WTC11 (cell line): ENCODE measurements at places on chromosomes 4 and X. TPM values are rescaled to one million over a fixed set of nuclear protein-coding genes. Genes with fewer than 3 reads are reported as not detected.

GRCh38 chr4:156223985-156224384, 270.3 kb upstream of the CTSO start:
- H3K36me3 ChIP-seq = peaks cover 11% of the 10 kb centered on the region
- H3K4me1 ChIP-seq = no peaks in the 10 kb centered on the region
- no peak overlapping the region for H3K4me3 ChIP-seq
- no peaks in the 10 kb centered on the region for H3K27me3 ChIP-seq
- no peak for DNase-seq
- H3K27ac ChIP-seq = no peak overlapping the region

DNA sequence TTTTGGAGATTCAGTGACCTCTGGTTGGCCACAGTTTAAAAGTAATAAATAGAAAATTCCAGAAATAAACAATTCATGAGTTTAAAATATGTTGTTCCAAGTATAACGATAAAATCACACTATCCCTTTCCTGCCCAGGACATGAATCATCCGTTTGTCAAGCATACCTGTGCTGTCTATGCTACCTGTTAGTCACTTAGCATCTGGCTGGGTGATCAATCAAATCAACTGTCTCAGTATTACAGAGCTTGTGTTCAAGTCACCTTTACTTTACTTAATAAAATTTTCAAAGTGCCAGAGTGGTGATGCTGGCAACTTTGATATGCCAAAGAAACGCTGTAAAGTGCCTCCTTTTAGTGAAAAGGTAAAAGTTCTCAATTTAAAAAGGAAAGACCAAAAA, 979.5 kb upstream of the NDST4 start:
- H3K36me3 ChIP-seq = peaks cover 20% of the 10 kb centered on the region
- DNase-seq = no peak
- no peak overlapping the region for H3K27ac ChIP-seq
- H3K4me1 ChIP-seq = peaks cover 10% of the 10 kb centered on the region

FAM114A1 gene
- total RNA-seq = 13.8 to 17.6 TPM (median 15.7 TPM) in 3 replicates

- H3K27me3 ChIP-seq = no peaks in the 10 kb centered on the region
- no peak for DNase-seq
- H3K27ac ChIP-seq = no peak overlapping the region; the same call in 1 of the 2 replicates
- peaks cover 22% of the 10 kb centered on the region for H3K36me3 ChIP-seq
- peaks cover 20% of the 10 kb centered on the region for H3K4me1 ChIP-seq
- H3K4me3 ChIP-seq = no peak overlapping the region
These were observed 66.6 kb downstream of the METTL14 start for GRCh38 chr4:118751629-118752323.

ANAPC4 gene
- 33.4 to 40.5 TPM (median 35.6 TPM) in 3 replicates for total RNA-seq

- H3K36me3 ChIP-seq = no peaks in the 10 kb centered on the region
- H3K27ac ChIP-seq = no peak overlapping the region
- no peak for DNase-seq
- no peaks in the 10 kb centered on the region for H3K27me3 ChIP-seq
These were observed 8.3 kb upstream of the SRPK3 start for GRCh38 chrX:153772316-153773217.

CPLX1 gene
- total RNA-seq = 1.5 to 3.5 TPM (median 2.0 TPM) in 3 replicates

SMARCAD1 gene
- 48.7 to 50.4 TPM (median 48.9 TPM) in 3 replicates for total RNA-seq

PRR32 gene
- not detected in 3 replicates for total RNA-seq

FAM241A gene
- 0.22 to 0.23 TPM (median 0.23 TPM) in 3 replicates for total RNA-seq

REELD1 gene
- total RNA-seq = not detected in 3 replicates

DNA sequence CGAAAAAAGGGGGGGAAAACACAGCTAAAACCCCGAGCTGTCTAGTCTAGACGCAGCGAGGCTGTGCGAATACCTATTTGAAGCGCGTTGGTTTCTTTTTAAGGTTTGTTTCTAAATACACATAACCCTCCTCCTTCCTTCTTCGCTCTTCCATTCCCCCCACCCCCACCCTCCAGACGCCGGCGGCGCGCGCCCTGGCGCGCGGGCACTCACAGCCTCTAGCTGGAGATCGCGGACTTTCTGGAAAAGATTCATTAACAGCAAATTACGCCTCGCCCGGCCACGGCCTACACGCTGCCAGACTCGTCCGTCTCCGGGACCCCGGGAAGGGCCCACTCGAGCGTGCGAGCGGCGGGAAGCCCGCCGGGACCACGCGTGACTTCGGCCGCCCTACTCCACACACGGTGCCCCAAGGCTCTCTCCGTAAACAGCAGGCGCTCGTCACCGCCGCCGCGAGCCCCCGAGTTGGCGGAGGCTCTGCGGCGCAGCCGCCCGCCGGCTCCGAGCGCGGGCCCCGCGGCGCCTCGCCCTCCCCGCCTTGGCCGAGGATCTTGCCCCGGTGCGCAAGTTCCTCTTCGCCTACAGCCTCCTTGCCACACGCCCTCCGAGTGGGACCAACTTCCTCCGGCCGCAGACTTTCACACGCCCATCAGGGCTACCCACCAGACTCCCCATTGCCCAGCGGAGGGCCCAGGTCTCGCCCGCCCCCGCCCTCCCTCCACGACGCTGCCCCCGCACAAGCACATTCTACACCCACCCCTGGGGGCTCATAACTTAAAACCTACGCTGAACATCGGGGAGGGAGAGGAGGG, 2.0 kb downstream of the BCOR start:
- peak overlapping the region; percentile 90 for H3K4me3 ChIP-seq
- peaks cover 23% of the 10 kb centered on the region for H3K4me1 ChIP-seq
- H3K27me3 ChIP-seq = peaks cover 14% of the 10 kb centered on the region
- H3K27ac ChIP-seq = no peak overlapping the region

GRCh38 chrX:17291171-17291900, 83.7 kb upstream of the NHS start:
- no peaks in the 10 kb centered on the region for H3K27me3 ChIP-seq
- peak overlapping the region; percentile 87; the same call in 1 of the 2 replicates for H3K27ac ChIP-seq
- H3K36me3 ChIP-seq = peaks cover 3% of the 10 kb centered on the region; the same call in 1 of the 2 replicates
- DNase-seq = no peak
- peaks cover 17% of the 10 kb centered on the region for H3K4me1 ChIP-seq

- no peak overlapping the region for H3K27ac ChIP-seq
- H3K27me3 ChIP-seq = no peaks in the 10 kb centered on the region
- no peak overlapping the region for H3K4me3 ChIP-seq
- no peak for DNase-seq
These were observed 66.7 kb upstream of the MTNR1A start for GRCh38 chr4:186621959-186622553.

DNA sequence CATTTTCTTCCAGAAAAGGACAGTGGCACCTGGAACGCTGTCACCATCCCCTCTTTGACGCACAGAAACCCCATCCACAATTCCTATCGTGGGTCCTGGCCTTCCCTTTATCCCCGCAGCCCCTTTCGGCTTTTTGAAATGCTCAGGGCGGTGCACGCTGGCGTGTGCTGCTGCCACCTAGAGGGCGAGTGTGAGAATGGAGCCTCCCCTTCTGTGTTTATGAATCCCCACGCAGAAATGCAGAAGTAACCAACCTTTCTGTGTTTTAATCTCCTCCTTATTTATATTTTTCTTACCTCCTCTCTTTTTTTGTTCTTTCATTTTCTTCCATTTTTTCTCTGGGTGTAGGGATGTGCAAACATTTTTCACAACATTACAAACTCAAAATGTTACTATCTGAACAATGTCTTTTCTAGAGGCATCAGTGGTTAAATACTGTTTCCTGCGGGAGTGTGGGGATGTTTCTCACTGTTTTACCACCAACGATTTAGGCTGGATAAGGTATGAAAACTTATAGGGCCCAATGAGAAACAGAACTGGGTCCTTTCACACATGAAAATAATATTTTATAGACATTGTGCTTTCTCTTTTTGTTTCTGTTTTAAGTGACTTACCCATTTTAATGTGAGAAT, 50.0 kb downstream of the TMA16 start:
- H3K36me3 ChIP-seq = no peaks in the 10 kb centered on the region
- no peaks in the 10 kb centered on the region for H3K27me3 ChIP-seq
- no peak overlapping the region for H3K4me3 ChIP-seq
- no peak overlapping the region for H3K27ac ChIP-seq

DNA sequence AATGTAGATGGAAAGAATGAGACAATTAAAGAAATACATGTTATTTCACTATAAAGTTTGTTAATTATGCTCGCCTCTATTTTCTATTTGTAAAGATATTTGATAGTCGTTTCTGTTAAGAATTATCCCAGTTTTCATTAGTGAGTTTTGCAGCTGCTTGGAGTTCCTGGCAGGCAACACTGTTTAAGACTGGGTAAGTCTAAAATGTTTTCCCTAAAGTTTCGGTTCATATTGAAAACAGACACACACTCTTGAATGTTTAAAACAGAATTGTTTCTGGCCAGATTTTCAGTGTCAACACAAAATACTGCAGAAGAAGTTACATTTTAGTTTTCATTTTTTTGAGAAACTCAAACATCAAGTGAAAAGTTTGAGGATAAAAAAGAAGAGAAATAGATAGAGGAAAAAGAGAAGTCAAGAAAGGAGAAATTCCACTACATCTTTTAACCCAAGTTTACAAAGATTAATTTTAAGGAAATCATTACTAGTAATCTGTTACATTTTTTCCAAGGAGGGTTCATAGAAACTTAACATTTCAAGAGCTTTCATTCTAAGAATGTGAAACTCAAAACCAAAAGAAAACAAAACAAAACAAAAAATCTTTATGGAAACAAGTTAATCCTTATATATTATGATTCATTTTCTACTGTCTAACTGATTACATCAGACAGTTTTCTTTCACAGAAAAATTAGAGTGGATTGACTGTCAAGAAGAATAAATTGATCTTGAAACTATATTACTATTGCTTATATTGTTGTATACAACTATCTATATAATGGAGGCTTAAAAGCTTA, 305.5 kb downstream of the FAT4 start:
- no peak for DNase-seq
- no peaks in the 10 kb centered on the region for H3K36me3 ChIP-seq
- H3K27ac ChIP-seq = 0 out of 2 replicates have a peak overlapping the region, but pooled peaks have one; percentile 38
- H3K4me3 ChIP-seq = no peak overlapping the region

GRCh38 chr4:83767067-83767466, 231.2 kb downstream of the GPAT3 start:
- no peaks in the 10 kb centered on the region for H3K27me3 ChIP-seq
- no peak overlapping the region for H3K4me3 ChIP-seq
- H3K36me3 ChIP-seq = no peaks in the 10 kb centered on the region
- no peak overlapping the region for H3K27ac ChIP-seq

GRCh38 chrX:119186763-119187162, 49.3 kb upstream of the PGRMC1 start:
- no peaks in the 10 kb centered on the region for H3K4me1 ChIP-seq
- no peak overlapping the region for H3K27ac ChIP-seq
- no peak overlapping the region for H3K4me3 ChIP-seq
- DNase-seq = no peak

- H3K4me3 ChIP-seq = no peak overlapping the region
- H3K27ac ChIP-seq = no peak overlapping the region
- no peaks in the 10 kb centered on the region for H3K36me3 ChIP-seq
- no peaks in the 10 kb centered on the region for H3K27me3 ChIP-seq
- no peak for DNase-seq
These were observed 21.1 kb downstream of the KLHL5 start for GRCh38 chr4:39083164-39083563.

SPANXC gene
- not detected in 3 replicates for total RNA-seq

DNA sequence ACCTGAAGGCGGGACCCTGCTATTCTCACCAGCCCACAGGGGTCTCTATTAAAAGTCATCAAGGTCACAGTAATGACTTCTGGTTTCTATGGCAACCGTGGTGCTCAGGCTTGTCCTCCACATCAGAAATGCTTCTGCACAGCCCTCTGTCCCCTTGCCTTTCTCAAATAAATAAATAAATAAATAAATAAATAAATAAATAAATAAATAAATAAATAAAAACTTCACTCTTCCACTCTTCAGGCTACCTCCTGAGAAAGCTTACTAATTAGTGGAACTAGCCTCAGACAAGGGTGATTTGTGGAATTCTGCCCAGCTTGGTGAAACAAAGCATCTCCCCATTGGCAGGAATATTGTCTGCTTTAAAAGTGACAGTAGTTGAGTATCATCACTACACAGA, 5.5 kb upstream of the RAB40A start:
- H3K4me3 ChIP-seq = no peak overlapping the region
- no peaks in the 10 kb centered on the region for H3K4me1 ChIP-seq
- DNase-seq = no peak
- peaks cover 8% of the 10 kb centered on the region for H3K27me3 ChIP-seq
- H3K27ac ChIP-seq = no peak overlapping the region
- H3K36me3 ChIP-seq = no peaks in the 10 kb centered on the region

DNA sequence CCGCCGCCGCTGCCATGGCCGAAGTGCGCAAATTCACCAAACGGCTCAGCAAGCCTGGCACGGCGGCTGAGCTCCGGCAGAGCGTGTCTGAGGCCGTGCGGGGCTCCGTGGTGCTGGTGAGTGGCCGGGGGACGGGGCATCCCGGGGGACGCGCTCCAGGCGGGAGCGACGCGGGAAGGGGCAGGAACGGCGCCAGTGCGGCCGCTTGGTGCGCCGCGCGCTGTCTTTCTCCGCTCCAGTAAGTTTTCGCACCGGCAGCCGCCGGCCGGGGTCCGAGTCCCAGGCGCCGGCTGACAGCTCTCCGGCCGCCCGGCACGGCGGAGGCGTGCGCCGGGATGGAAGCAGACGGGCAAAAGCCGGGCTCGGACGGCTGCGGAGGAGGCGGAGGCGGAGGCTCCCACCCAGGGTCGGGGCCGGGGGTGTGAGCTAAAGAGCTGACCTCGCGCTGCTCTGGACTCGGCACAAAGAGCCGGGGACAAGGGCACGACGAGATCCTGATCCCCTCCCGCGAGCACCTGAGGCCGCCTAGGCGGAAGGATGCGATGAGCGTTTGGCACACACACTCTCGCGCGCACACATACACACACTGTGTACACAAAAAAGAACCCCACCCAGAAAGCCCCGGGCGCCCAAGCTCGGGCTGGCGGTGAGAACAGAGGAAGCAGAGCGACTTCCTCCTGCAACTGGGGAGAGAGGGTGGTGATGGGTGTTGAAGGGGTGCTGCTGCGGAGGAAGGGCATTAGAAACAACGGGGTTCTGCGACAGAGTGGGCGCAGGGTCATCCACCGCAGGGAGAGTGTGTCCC, 545 bp downstream of the DOCK11 start:
- peak; percentile 21 for DNase-seq
- no peaks in the 10 kb centered on the region for H3K36me3 ChIP-seq
- H3K27me3 ChIP-seq = peaks cover 20% of the 10 kb centered on the region
- peaks cover 30% of the 10 kb centered on the region for H3K4me1 ChIP-seq

GRCh38 chr4:53863736-53864365, 200.6 kb downstream of the CHIC2 start:
- H3K27ac ChIP-seq = no peak overlapping the region
- peaks cover 22% of the 10 kb centered on the region for H3K4me1 ChIP-seq
- no peaks in the 10 kb centered on the region; the same call in none of the 2 replicates for H3K27me3 ChIP-seq
- H3K4me3 ChIP-seq = no peak overlapping the region
- H3K36me3 ChIP-seq = no peaks in the 10 kb centered on the region

- H3K4me1 ChIP-seq = no peaks in the 10 kb centered on the region
- no peak for DNase-seq
- H3K27me3 ChIP-seq = no peaks in the 10 kb centered on the region
- H3K27ac ChIP-seq = no peak overlapping the region
- H3K36me3 ChIP-seq = no peaks in the 10 kb centered on the region
These were observed 89.4 kb upstream of the TRIM2 start for GRCh38 chr4:153114771-153115321.

TRIM61 gene
- total RNA-seq = 2.8 to 3.0 TPM (median 2.8 TPM) in 3 replicates

DNA sequence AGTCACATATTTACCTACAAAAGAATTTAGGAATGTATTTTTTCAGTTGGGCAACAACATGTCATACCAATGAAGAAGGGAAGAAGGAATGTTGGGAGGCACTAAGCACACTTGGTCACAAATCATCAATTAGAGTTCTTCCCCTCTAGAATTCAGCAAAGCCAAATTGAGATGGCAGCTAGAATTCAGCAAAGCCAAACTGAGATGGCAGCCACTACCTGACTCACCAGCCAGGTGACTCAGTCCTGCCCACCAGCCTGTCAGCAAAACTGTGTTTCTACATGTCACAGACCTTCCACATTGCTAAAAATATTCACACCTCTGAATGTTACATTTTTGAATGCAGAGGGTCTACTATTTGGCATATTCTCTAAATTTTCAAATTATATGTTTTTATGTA, 63.2 kb upstream of the NOCT start:
- no peak for DNase-seq
- no peak overlapping the region for H3K27ac ChIP-seq
- H3K27me3 ChIP-seq = no peaks in the 10 kb centered on the region
- peaks cover 6% of the 10 kb centered on the region for H3K4me1 ChIP-seq

HTN3 gene
- total RNA-seq = not detected in 3 replicates
